ENCODE measurements at places on chromosomes 4 and X.

- DNase-seq = no peak
These were observed 17.8 kb downstream of the HSD17B13 start for GRCh38 chr4:87304745-87305432.

DNA sequence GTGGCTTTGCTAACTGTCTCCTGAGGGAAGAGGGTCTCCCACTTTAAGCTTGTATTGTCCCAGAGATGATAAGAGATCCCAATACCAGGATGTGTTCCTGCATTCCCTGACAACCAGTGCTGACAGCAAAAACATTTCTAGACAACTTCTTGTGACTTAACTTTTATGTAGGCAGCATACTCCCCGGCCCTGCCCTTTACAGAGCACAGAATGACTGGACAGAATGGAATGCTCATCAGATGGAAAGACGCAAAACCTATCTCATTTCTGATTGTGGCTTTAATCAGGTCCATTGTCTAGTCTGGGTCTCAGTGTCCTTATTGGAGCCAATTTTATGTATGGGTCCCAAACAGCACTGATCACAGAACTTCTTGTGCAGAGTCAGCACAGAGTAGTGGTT is 18.2 kb upstream of the PLAC1 start:
- no peak for DNase-seq

DNA sequence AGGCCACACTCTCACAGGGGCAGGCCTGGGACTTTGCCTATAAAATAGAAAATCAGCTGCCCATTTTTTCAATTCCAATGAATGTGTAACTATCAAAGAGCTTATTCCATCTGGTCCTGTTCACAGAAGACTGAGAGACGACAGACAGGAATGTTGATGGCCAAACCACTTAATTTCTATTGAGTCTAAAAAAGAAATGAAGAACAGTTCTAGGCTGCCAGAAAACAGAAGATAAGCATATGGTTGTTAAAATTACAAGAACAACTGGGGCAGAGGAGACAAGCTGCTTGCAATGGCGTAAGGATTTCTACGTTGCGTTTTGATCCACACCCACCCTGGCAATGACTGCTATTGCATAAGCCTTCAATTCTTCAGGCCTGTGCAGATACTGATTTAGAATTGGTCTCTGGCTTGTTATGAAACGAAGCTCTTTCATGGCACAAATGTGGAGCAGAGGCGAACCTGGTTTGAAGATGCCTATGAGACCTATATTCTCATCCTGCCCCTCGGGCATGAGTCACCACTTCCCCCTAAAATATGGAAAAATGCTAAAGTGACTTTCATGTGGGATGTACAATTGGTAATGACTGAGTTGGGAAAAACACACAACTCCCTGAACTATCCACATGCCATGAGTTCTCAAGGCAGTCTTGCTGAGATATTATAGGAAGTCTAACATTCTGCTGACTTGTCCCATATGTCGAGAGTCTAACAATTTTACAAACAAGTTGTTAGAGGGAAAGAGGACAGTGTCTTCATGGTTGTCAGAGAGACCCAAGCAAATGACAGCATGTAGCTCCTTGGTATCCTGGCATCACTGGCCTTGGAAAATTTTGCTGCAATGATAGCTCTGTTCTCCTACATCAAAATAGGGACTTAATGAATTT is 37.9 kb upstream of the SORBS2 start:
- DNase-seq = no peak

- no peak for DNase-seq
These were observed 37.7 kb upstream of the TET2 start for GRCh38 chr4:105108971-105109370.

DNA sequence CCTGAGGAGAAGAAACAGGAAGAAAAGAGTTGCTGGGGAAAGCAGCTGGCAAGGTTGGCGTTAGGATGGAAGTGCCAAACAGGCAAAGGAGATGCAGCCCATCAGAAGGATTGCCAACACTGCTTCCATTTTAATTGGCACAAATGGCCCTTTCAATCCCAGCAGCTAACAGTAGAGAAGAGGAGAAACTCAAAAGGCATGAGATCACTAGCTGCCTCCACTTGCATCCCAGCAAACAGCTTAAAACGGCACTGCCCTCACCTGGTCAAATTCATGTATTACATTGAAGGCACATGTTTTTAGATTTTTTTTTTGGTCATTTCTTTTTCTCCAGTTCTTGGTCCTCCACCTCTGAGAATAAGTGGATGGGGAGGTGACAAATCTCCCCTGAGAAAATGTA is 14.9 kb upstream of the LOC101059915 start:
- peak; percentile 52 for DNase-seq

GRCh38 chr4:176897226-176897625 is 104.5 kb upstream of the VEGFC start:
- DNase-seq = no peak

DNA sequence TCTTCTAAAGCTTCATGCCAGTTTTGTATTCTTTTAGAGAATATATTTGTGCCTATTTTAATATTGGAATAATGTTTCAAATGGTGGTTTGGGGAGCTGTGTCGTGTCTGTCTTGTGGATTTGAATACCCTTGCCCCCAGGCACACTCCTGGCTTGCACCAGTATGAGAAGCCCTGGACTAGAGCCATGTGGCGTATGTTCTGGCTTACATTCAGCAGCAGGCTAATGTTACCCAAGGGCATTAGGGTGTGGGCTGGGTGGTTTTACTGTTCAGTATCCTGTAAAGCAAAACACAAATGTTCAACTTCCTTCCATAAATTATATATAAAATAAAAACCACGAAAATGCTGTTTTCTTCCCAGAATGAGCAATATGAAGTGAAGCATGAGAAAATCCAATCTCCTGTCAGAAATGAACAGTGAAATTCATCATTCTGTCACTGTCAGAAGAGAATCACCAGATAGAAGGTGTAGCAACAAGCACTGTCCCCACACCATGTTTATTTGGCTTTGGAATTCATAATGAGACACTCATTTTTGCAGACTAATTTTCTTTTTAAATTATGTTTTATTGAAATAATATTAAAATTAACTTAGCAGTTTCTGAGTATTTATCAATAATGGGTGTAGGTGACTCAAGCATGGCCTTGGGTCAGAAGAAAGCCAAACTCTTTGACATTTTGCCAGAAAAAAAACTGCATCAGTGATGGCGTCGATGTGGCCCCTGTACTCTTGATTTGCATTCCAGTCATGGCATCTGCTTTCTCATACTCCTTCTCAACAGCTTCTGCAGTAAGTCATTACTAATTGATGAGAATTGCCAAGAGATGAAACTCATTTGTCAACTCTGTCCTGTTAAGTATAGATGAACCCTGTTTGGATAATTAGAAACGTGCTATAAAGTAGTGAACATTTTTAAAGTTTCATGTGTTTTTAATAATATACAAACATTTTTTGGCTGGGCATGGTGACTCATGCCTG is 43.8 kb downstream of the WWC2 start:
- DNase-seq = no peak

- DNase-seq = peak; percentile 40
These were observed 58.8 kb upstream of the LHFPL1 start for GRCh38 chrX:112738347-112739033.

GRCh38 chr4:168536448-168536847 is 39.6 kb downstream of the PALLD start:
- DNase-seq = no peak

GRCh38 chrX:70476934-70477733 is 32.5 kb downstream of the DLG3 start:
- no peak for DNase-seq

GRCh38 chr4:37602454-37603069 is 83.6 kb downstream of the RELL1 start:
- DNase-seq = no peak

- no peak for DNase-seq
These were observed 144.0 kb upstream of the NAP1L5 start for GRCh38 chr4:88841635-88842034.

DNA sequence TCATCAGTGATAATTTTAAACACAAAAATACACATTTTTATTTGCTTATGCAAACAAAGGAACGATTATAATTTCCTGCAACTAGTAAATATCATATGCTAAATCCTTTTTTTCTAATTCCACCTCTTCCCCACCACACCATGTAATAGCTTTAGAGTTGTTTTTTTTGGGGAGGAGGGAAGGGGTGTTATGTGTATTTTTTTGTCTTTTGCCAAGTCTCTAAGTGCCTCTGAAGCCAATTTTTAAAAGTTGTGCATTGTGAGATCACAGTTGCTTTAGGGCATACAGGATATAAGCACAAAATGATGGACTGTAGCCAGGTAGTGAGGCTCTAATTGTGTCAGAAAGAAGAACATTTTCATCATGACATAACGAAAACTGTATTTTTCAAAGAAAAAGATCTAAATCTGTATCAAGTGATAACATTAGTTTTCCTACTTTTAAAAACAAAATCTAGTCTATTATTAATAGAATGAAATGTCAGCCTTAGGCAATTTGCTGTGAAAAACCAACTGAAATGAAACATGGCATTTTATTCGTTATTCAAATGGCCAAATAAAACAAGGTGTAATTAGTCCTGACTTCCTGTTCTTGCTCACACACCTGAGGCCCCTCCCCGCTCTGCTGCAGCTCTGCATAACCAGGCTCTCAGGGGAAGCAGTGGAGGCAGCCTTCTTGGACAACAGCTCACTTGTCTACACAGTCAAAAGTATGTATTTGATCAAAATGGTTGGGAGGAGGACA is 157.4 kb downstream of the PALLD start:
- DNase-seq = no peak

DNA sequence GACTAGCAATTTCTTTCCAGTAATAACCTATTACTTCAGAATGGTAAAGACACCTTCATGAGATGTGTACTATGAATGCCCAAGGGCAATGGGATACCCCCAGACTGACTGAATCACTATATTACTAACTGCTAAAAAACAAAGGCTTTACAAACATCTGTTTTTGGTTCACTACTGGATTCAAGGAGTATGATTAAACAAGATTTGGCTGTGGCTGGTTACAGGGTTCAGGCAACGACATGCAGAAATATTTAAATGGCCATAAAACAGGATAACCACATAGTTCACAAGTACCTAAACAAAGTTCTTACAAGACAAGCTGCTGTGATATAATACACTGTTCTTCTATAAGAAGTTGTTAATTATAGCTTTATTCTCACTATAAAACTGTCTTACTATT is 128.2 kb downstream of the FRYL start:
- DNase-seq = no peak

GRCh38 chrX:10566716-10567097 is 53.7 kb downstream of the MID1 start:
- no peak for DNase-seq

- no peak for DNase-seq
These were observed 4.3 kb downstream of the TMPRSS11D start for GRCh38 chr4:67879486-67879885.

DNA sequence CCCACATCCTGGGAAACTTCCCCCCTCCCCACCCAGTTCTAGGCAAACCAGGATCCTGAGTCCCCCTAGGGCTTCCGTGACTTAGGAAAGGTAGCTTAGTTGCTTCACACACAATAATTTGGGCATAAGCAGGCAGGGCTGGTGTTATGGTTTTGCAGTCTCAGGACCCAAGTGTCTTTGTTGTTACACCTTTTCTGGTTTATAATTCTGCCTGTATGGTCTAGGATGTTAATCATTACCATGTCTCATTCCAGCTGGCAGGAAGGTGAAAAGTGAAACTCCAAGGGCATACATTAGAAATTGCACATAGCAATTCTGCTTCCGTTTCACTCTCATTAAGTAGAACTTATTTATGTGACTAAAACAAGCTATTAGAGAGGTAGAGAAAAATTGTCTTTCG is 16.8 kb downstream of the UGT8 start:
- DNase-seq = no peak

GRCh38 chr4:61666244-61666643 is 466.1 kb downstream of the ADGRL3 start:
- no peak for DNase-seq

- no peak for DNase-seq
These were observed 27.4 kb downstream of the PCGF3 start for GRCh38 chr4:732911-733630.

DNA sequence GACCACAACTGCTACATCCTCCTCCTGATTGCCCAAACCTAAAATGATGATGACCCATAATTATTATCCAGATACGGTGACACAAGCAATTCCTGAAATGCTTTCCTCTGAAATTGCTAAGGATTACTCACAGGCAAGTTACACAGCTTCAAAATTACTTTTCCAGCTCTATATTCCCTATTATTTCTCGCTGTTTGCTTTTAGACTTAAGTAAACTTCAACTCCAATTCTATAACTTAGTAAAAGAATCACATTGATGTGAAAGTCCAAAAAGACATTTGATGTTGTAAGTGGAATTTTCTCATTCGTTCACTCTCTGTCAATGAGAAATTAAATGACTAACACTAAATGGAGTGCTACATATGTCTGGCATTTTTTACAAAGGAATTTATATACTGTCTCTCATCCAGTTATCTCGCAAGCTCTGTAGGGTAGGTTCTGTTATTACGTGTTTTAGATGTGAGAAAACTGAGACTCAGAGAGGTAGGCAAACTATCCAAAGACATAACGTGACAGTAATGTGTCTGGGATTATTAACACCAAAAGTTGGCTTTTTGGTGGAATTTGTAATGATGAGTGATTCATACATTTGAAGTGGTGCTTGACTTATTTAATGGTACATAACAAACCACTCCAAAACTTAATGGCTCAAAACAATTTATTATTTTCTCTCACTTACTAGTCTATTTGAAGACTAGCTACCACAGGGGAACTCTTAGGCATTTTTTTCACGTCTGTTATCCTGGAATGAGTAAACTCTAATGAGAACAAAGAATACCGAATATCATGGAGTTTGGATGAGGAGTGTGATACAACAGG is 31.5 kb downstream of the PALLD start:
- no peak for DNase-seq

GRCh38 chrX:48043056-48043455 is 28.4 kb downstream of the ZNF630 start:
- no peak for DNase-seq

- DNase-seq = no peak
These were observed 8.4 kb downstream of the ZNF280C start for GRCh38 chrX:130260316-130260715.

DNA sequence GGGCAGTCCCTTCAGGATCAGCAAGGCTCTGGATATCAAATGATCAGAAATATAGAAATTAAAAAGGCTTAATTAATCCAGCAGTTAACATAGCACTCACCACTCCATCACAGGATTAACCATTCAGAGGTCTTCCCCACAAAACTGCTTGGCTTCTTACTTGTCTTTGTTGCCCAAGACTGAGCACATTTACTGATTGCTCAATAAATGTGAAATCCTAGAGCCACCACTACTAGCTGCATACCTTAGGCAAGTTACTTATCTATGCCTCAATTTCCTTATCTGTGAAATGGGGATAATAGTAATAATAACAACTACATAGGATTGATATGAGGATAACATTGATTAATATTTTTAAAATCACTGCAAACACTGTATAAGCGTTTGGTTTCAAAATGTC is 124.2 kb downstream of the ARHGAP6 start:
- DNase-seq = no peak

GRCh38 chrX:134933911-134934310 is 56.9 kb upstream of the SMIM10 start:
- no peak for DNase-seq

Measured in activated naive CD8-positive, alpha-beta T cell treated with anti-CD3 and anti-CD28 coated beads, Interleukin-2, amount 50 U/mL, for 24 hours (primary cell).